Stimulated activated naive CD4-positive, alpha-beta T cell (primary cell): ENCODE measurements at places on chromosomes 16 and 17.

DNA sequence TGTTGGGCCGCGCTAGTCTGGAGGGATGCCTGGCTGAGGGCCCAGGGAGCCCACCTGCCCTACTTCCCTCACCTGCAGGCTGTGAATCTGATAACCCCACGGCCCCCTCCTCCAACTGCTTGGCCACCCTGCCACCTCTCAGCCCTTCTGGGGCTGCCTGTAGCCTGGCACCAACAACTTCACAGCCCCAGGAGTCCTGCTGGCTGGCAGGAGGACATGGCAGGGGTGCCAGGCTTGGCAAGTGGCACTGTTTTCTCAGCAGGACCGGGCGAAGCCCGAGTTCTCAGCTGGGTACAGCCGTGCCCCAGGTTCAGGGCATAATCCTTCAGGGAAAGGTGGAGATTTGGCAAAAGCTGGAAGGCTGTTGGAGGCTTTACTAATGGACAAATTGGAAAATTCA, 129.6 kb downstream of the CMIP start:
- no peak for DNase-seq

GRCh38 chr17:41772218-41772585, 14.3 kb downstream of the JUP start:
- DNase-seq, result no peak

DNA sequence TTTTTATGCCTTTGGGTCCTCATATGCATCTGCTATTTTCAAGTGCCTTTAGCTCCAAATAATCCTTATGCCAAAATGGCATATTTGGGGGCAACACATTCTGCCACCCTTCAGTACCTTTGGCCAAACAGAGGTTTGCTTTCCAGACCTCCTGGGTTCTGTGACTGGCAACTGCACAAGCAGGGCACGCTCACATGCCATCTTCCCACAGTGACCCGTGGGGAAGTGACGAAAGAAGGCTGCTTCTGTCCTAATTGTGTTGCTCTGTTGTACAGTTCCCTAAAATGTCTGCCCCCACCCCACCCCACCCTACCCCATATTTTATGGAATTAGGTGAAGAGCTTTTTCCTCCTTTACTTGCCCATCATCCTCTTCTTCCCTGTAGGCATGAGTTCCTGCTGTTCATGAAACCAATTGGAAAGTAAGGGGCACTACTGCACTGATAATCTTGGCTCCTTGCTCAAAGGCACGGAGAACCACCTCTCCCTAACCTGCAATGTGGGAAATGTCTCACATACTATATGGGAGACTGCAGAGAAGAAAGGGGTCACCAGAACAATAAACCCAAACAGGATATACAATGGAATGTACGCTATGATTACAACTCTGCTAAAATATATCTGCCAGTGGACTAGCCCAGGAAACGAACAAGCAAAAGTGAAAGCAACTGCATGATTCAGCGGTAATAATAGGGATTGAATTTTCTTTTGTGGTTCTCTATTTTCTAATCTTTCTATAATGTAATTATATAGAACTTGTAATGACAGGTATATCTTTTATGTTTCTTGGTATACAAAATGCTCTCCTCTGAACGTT, 3.3 kb upstream of the SLFN12L start:
- peak; percentile 55 for DNase-seq

- DNase-seq, result no peak
Measured at GRCh38 chr17:3038941-3039340, 24.5 kb downstream of the OR1D5 start.

DNA sequence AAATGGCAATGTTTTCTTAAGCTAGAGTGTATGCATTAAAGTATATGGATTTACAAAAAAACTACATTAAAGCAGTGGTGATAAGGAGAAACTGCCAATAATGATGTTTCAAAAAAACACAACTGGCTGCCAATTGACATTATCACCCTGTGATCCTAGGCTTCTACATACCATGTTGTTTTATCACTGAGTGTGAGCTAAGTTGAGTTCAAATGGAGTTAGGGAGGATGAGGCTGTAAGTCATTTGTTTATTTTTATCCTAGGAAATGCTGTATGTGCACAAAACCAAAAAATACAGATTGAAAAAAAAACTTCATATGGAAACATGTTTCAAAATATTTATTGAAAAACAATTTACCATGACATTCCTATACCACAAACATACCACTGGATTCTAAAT, 22.9 kb downstream of the CHCT1 start:
- no peak for DNase-seq

DNA sequence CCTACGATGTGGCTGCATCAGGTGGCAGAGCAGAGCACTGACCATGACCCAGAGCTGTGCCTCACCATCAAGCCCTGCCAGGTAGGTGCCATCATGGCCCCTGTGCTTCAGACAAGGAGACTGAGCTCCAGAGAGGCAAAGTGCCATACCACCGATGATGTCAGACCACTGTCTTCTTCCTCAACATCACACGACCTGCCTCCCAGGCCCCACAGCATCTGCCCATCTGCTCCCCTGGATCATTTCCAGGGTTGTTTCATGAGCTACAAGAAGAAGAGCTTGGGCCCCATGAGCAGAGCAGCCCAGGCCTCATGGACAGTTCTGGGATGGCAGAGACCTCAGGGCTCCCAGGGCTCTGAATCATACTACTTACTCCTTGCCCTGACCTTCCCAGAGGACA, 9.9 kb downstream of the XYLT1 start:
- DNase-seq, result no peak

- no peak for DNase-seq
Measured at GRCh38 chr16:702341-702740, 3.3 kb downstream of the FBXL16 start.

GRCh38 chr17:31532081-31532480, 140.6 kb downstream of the RAB11FIP4 start:
- no peak for DNase-seq

DNA sequence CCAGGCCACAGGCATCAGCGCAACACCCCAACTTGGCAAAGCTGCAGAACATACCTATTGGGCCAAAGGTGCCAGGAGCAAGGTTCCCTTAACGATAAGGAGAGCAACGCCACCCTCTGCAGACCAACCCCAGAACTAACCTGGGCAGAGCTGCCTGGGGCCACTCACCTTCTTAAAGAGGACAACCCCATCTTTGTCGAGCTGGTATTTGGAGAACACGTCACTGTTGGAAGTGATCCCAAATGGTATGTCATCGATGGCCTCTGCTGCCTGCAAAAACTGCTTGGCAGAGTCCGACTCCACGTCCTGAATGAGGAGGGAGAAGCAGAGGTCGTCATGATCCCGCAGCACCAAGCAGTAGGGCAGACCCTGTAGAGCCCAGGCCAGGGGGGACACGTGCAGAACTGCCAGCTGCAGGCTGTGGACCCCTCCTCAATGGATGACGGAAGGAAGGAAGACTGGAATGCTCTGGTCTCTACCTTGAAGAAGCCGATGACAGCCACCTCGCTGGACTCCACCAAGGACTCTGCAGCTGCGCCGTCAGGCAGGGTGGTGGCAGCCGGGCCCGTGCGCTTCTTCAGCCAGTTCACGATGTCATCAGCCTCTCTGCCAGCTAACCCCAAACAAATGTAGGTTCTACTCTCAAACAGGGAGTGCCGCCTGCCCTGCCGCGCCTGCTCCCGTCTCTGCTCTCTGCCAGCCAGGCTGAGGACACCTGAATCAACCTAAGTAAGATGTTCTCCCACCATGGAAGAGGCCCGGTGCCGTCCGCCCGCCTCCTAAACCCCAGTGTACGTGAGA, 5.2 kb downstream of the P4HB start:
- DNase-seq, result no peak

DNA sequence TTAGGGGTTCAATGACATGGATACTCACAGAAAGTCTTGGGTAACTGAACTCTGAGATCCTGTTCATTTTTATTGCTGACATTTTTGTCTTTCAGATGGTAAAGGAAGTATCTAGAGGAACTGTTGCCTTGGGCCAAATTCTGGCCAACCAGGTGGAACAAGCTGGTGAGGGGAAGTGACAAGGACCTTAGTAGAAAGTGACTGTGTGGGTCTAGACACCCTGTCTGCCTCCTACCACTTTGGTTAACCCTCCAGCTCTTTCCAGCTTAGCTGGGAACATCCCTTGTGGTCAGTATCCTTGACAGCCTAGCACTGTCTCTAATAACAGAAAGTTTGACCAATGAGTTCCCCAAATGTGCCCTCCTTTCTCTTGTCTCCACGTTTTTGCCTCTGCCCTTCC, 28.8 kb upstream of the PRKCB start:
- no peak for DNase-seq

DNA sequence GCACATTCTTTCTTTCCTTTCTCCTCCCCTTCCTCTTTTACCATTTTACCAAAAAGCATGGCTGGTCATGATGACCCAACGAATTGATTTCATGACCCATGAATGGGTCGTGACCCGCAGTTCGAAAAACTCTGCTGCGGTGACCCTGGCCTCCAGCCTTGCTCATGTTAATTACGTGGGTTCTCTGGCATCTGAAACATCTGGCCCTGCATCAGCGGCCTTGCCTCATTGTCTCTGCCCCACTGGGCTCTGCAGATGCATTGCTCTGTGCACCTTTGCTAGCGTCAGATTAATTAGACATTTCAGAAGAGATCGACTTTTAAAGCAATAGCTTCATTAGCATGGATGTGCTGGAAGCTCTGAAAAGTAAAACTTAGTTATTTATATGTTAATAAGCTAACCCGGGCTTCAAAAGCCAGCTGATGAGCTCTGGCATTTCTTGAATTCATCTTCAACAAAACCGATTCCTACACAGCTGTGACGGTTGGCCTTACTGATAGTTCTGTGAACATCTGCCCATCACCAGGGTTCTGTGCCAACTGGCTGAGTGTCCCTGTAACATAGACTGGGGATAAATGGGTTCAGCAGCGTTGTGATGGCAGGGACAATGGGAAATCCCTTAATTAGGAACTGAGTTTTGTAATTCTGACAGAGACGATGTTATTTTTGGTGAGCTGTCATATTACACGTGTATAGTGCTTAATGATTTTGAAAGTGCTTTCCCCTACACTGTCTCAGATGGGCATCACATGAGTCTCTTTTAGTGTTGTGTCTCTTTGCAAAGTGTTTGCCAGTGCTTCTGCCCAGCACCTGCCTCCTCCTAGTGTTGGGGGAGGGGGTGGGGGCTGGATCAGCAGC, 225.9 kb upstream of the EEF2KMT start:
- no peak for DNase-seq

GRCh38 chr16:12390644-12391043, 413.0 kb downstream of the CPPED1 start:
- DNase-seq, result no peak

- DNase-seq, result no peak
Measured at GRCh38 chr16:28208824-28209223, 2.9 kb downstream of the XPO6 start.

GRCh38 chr17:41655611-41656111, 31.3 kb upstream of the KRT17 start:
- no peak for DNase-seq

GRCh38 chr16:85246473-85246872, 134.2 kb upstream of the CIBAR2 start:
- DNase-seq, result no peak

GRCh38 chr17:34926661-34927060, 34.6 kb downstream of the CCT6B start:
- DNase-seq, result no peak

- DNase-seq, result no peak
Measured at GRCh38 chr17:74713171-74713755, 540 bp upstream of the CD300LF start.

GRCh38 chr16:80330803-80331202, 210.0 kb upstream of the DYNLRB2 start:
- DNase-seq, result no peak

- DNase-seq, result no peak
Measured at GRCh38 chr17:83064021-83064731, 15.2 kb upstream of the METRNL start.

GRCh38 chr16:67237396-67238277, 9.6 kb downstream of the FHOD1 start:
- DNase-seq, result no peak

- no peak for DNase-seq
Measured at GRCh38 chr17:19486351-19487023, 47.2 kb upstream of the SLC47A1 start.

DNA sequence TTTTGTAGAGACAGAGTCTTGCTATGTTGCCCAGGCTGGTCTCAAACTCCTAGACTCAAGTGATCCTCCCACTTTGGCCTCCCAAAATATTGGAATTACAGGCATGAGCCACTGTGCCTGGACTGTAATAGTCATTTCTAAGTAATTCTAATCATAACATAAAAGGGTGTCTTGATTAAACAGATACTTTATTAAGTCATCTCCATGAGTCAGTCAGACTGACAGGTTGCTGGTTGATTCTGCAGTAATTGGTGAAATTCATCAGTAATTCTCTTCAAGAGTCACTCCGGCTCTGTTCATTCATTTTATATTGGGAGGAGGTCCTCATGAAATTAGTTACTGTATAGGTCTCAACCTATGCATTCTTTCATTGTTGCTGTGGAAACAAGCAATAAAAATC, 85.6 kb downstream of the SPECC1 start:
- no peak for DNase-seq

DNA sequence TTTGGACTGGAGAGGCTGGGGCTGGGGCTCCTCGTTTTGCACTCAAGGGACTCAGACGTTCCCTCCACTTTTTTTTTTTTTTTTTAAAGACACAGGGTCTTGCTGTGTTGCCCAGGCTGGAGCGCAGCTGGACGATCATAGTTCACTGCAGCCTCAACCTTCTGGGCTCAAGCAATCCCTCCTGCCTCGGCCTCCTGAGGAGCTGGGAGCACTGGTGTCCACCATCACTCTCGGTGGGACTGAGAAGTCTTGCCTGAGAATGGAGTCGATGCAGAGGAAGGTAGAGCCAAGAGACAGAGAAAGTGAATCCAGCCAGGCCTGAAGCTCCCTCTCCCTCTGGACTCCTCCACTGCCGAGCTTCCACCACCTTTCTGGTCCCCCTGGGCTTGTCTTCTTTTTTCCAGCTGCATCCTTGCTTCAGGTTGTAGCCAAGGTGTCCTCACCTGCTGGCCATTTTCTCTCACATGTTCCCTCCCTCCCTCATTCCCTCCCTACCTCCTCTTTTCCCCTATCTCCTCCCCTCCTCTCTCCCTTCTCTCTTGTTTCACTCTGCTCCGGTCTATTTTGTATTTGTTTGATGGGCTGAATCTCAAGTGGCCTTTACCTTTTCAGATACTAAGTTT, 233.8 kb downstream of the SNX29 start:
- DNase-seq, result no peak

DNA sequence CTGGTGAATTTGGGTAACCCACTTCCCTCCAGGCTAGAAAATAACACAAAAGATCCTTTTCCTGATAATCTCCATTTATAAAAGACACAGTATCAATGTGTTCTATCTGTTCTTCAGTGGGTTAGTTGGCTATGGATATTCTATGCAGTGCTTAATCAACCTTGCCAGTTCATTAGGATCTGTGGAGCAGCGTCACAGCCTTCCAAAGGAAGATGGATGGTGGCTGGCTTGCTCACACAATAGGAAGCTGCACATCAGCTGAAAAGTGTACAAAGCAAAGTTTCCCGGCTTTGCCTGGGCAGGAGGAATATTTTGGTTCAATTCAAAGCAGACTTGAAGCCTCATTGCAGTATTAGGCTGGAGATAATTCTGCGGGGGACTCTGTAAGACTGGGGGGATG, 70.3 kb upstream of the CA10 start:
- DNase-seq, result no peak

DNA sequence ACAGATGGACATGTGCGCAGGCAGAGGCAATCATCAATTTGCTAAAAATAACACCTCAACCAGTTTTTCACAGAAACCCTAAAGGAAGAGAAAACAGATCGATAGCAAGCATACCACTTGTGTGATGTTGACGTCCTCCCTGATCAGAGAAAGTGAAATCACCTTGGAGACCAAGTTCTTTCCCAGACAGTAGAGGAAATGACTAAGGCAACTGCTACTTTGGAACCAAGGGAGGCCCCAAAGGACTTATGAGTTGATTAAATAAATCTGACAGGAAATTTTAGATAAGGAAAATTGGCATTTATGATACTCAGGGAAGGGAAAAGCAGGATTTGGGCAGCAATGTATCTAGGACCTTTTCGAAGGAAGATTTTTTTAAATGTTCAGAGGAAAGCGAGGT, 267.1 kb upstream of the ASIC2 start:
- no peak for DNase-seq
